ENCODE measurements at places on chromosomes 3 and 15.
A peak's percentile ranks its signal among the peaks of the same experiment; 100 is the strongest.

GRCh38 chr3:112424394-112424793, 74.9 kb downstream of the BTLA start:
- no peak for DNase-seq

GRCh38 chr3:59450946-59451763, 401.3 kb upstream of the CFAP20DC start:
- peak; percentile 93 for DNase-seq

GRCh38 chr3:46186471-46187340, 21.4 kb downstream of the CCR1 start:
- DNase-seq = peak; percentile 36

GRCh38 chr3:73661265-73661664, 36.5 kb upstream of the PDZRN3 start:
- no peak for DNase-seq

- DNase-seq = no peak
Observed at GRCh38 chr3:47431225-47431624, 44.5 kb downstream of the SCAP start.

DNA sequence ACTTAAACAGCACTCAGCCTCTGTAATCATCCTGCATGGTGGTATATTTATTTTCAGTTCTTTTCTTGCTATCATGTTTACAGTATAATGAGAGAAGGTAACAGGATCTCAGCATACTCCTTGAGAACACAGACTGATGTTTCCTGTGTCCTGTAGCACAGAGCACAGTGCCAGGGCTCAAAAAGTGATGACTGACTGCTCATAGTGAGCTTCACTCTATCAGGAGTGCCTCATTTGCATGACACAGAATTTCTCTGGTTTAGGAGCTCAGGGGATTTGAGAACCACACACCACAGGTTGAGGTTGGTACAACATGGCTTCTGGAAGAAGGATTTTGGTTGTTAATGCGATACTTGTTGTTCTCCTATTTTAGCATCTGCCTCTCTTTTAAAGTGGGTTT, 68.5 kb upstream of the SLC2A2 start:
- DNase-seq = no peak

- peak; percentile 78 for DNase-seq
Observed at GRCh38 chr3:31105438-31106077, 211.1 kb upstream of the GADL1 start.

- DNase-seq = peak; percentile 60
Observed at GRCh38 chr3:42081838-42082473, 9.2 kb upstream of the TRAK1 start.

DNA sequence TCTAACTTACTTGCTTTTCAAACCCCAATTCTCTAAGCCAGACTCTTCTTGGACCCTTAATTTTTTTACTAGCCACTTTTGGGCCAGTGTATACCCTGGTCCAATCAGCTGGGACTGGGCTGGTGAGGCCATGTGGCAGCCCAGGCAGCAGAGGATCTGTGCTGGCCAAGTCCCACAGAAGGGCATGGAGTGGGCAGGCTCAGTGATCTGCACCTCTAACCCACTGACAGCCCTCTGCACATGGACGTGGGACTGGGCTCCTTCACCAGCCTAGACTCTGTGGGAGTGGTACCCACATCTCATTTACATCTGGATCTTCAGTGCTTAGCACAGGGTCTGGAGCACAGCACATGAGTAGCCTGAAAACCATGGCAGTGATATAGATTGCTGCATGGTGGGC, 56.1 kb upstream of the PRR23C start:
- no peak for DNase-seq

- DNase-seq = no peak
Observed at GRCh38 chr3:150096700-150097587, 126.2 kb upstream of the PFN2 start.

DNA sequence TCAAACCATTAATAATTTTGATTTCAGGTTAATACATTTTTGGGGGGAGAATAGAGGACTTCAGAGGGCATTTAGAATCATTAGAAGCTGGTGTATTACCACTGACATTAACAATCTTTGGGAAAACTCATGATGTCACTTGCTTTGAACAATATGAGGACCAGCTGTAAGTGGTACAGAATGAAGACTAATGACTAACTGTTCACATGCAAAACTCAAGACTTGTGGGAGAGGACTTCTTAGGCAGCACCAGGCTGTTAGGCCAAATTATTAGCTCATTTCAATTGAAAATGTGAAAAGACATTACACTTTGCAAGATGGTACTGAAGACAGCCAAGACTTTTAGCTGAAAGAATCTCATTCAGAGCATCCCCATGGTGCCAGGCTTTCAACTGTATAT, 426.2 kb upstream of the ADAMTS9 start:
- no peak for DNase-seq

DNA sequence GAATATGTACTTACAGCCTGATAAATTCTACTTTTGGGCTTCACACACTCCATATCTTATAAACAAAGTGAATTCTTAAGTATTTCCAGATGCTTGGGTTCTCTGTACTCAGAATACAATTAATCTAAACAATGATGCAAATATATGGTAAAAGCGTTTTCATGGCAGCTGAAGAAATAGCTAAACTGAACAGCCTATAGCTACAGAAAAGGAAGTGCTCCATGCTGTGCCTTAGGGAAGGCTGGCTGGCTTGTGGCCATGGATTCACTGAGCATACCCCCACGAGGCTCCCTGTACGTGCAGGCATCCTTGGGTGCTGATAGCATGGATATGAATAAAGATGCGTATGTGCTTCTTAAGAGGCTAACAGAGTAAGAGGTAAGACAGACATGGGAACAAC, 264.0 kb downstream of the KLF13 start:
- no peak for DNase-seq

- peak; percentile 61 for DNase-seq
Observed at GRCh38 chr3:33372218-33373081, 67.8 kb downstream of the UBP1 start.

DNA sequence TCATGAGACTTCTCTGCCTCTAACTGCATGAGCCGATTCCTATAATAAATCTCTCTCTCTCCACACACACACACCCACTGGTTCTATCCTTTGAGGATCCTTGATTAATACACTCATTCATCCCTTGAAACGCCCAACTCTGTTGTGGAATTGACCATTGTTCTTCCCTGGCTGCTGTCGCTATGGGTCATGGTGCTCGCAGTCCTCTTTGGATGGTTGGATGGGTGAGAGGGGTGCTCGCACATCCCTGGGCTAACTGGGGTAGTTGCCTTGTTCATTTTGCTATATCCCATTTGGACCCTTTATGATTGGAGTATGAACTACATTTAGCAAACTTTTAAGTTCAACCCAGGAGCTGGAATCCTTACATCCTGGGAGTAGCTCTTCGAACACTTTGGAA, 33.9 kb upstream of the MYZAP start:
- DNase-seq = no peak

- DNase-seq = peak; percentile 68
Observed at GRCh38 chr15:63970621-63971426, 75.5 kb downstream of the DAPK2 start.

Data from activated CD4-positive, alpha-beta T cell treated with anti-CD3 and anti-CD28 coated beads, Interleukin-2, Interleukin-6, amounts not matched to agents 100 ng/mL and 50 ng/mL, durations not matched to agents 16 hours and 8 hours (primary cell).